ENCODE measurements at places on chromosomes 3 and 15.
A peak's percentile ranks its signal among the peaks of the same experiment; 100 is the strongest.

GRCh38 chr3:75913800-75914350 lies 128.5 kb upstream of the ZNF717 start:
- no peak for DNase-seq

- no peak for DNase-seq
Measured at GRCh38 chr15:93209690-93210445, 120.9 kb upstream of the RGMA start.

DNA sequence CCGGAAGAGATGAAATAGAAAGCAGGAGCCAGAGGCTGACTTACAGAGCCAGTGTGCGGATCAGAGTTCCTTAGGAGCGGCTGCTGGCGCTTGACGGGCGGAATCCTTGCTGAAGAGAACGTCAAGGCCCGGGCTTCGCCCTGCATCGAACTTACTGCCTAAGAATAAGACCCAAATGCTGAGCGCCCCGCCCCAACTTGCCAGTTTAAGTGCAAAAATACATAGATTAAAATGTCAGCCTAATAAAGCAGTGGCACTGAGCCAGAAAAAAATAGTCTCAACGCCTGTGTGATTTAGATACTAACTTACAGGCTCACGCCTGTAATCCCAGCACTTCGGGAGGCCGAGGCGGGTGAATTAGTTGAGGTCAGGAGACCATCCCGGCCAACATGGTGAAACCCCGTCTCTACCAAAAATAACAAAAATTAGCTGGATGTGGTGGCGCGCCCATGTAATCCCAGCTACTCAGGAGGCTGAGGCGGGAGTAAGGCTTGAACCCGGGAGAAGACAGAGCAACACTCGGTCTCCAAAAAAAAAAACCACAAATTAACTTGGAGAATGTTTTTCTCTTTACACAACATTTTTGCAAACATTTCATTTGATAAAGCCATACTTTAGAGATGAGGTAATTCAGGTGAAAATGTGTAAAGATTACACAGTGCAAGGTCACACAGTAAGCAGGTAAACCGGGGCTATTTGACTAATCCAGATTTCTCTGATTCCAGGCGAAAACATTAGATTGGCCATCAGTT lies 1.2 kb upstream of the UBP1 start:
- no peak for DNase-seq

- DNase-seq, result no peak
Measured at GRCh38 chr15:88100181-88100580, 156.4 kb downstream of the NTRK3 start.

GRCh38 chr3:11774296-11774877 lies 72.3 kb downstream of the TAMM41 start:
- peak; percentile 63 for DNase-seq

- no peak for DNase-seq
Measured at GRCh38 chr3:123716411-123716810, 131.6 kb upstream of the HACD2 start.

DNA sequence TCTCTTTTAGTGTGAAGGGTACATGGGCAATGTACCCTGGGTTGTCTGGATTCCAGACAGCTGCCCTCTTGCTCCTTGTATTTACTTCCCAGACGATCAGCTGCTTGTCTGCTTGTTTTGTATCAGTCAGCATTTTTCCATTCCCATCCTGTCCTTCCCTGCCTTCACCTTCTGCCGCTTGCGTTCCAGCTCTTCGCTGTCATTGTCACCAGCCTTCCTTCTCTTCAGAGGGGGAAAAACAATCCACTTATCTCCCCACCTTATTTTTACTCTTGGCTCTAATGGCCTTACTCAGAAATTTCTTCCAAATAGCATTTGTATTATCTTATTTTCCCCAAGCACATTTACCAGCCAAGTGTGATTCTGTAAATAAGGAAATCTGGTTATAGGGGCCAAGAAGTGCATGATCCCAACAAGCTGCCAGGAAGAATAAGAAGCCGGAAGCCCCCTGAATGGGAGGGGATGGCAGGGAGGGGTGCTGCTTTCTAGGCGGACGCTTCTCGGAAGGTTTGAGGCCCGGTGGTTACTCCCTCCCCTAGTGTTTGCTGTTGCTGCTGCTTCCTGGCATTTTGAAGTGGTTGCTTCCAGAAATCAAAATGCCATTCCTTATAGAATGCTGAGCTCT lies 497.6 kb downstream of the NTRK3 start:
- DNase-seq, result no peak

GRCh38 chr3:142507241-142507640 lies 59.4 kb upstream of the XRN1 start:
- DNase-seq, result no peak

DNA sequence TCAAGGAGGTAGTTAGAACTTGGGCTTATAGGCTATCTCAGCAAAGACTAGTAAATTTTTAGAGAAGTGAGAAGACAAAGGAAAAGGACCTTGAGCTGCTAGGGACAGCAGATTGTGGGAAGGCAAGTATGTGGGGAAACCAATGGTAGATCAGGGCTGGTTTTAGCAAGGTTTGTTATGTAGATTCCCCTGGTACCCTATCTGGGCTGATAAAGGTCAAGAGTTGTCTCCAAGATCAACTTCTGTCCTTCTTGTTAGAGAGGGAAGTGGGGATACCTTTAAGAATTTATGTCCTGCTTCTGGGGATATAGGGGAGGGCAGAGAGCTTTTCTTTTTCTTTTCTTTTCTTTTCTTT lies 28.9 kb downstream of the KAT2B start:
- no peak for DNase-seq

GRCh38 chr15:51172193-51172592 lies 77.5 kb upstream of the TNFAIP8L3 start:
- peak; percentile 15 for DNase-seq

DNA sequence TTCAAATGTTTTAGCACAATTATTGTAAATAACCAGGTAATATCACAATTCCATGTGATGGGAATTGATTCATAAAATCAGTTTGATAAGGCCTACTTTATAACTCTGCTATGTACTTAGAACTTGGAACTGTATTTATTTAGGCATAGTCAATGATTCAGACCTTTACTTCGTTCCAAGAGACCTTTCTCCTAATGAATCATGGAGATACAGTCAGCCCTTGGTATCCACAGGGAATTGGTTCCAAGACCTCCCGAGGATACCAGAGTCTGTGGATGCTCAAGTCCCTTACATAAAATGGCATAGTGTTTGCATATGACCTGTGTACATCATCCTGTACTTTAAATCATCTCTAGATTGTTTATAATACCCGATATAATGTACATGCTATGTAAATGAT lies 60.8 kb upstream of the UMPS start:
- DNase-seq, result peak; percentile 71

GRCh38 chr15:31500766-31501449 lies 174.3 kb downstream of the KLF13 start:
- DNase-seq, result no peak

GRCh38 chr3:22239011-22239410 lies 488.0 kb upstream of the ZNF385D start:
- DNase-seq, result no peak

DNA sequence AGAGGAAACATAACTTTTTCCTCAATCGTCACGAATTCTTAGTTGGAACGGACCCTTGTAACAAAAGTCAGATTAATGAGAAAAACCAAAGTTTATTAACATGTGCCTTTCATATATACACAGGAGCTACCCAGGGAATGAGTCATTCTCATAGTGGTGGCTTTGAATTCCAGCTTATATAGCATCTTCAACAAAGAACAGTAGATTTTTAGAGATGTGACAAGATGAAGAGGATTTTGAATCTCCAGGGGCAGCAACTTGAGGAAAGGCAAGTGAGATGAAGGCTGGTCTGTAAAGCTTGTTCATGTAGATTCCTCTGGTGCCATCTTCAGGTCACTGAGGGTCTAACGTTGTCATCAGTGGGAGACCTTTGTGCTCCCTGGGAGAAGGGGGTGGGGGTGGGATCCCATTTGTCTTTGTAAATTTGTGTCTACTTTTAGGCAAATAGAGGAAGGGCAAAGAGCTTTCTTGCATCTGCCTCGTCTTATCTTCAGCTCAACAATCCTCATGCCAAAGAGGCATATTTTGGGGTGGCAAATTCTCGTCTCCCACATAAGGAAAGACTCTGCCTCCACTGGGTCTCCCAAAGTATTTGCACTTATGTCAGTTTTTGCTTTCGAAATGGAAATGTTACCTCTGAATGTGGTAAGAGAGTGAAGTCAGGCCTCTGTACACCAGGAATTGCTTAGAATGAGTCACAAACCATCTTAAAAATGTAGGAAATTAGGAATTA lies 29.5 kb downstream of the CLEC3B start:
- peak; percentile 84 for DNase-seq

DNA sequence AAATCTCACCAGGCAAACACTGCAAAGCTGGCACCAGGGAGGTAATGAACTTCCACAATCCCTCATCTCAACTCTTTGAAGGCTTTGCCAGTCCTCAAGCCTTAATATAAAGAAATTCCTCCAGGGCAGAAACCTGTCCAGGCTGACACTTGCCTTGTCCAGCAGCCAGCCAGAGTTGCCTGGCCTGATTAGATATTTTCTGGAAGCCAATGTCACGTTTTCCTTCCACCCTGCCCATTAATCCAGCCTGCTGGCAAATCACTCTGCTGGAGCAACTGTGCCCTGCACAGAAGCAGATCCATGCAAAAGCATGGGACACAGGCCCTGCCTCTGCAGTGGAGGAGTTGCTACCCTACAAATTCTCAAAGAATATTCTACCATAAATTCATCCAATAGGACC lies 56.5 kb downstream of the HEG1 start:
- no peak for DNase-seq

GRCh38 chr3:48014358-48014757 lies 1.9 kb downstream of the MAP4 start:
- DNase-seq, result no peak

DNA sequence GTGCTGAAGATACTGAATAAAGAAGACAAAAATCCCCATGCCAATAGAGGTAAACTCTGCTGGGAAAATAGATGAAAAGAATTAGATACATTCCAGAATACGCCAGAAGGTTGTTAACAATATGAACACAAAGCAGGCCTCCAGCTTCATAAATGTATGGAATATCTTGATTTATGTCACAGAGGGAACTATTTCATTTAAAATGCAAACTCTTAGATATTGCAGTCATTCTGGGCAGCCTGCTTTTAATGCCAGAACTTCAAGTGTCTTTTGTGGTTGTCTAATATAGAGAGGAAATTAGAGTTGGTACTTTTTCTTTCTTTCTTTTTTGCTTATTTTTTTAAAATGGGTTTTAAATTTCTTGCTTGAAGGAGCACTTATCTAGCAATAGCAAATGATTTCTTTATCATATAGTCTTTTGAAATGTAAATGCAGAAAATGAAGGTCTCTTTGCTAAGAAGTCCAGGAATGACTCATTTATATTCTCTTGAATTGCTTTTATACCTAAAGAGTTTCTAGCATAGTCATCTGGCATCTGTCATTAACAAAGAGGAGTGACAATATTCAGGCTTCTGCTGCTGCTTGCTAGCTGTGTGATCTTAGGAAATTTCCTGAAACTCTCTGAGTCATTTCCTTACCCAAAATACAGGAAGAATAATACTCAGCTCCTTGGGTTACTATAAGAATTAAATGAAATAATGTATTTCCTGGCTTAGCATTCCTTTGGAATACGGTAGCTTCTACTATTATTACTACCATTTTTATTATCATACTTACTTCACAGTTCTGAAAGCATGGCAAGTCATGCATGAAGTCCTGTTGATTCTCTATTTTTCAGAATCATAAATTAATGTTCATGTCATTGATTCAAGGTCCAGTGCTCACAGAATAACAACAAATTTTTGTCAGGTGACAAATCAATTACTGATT lies 527.6 kb downstream of the DIPK2A start:
- no peak for DNase-seq

- DNase-seq, result no peak
Measured at GRCh38 chr3:136110481-136110880, 85.7 kb downstream of the MSL2 start.

- no peak for DNase-seq
Measured at GRCh38 chr15:32747921-32748342, 30.1 kb downstream of the GREM1 start.

DNA sequence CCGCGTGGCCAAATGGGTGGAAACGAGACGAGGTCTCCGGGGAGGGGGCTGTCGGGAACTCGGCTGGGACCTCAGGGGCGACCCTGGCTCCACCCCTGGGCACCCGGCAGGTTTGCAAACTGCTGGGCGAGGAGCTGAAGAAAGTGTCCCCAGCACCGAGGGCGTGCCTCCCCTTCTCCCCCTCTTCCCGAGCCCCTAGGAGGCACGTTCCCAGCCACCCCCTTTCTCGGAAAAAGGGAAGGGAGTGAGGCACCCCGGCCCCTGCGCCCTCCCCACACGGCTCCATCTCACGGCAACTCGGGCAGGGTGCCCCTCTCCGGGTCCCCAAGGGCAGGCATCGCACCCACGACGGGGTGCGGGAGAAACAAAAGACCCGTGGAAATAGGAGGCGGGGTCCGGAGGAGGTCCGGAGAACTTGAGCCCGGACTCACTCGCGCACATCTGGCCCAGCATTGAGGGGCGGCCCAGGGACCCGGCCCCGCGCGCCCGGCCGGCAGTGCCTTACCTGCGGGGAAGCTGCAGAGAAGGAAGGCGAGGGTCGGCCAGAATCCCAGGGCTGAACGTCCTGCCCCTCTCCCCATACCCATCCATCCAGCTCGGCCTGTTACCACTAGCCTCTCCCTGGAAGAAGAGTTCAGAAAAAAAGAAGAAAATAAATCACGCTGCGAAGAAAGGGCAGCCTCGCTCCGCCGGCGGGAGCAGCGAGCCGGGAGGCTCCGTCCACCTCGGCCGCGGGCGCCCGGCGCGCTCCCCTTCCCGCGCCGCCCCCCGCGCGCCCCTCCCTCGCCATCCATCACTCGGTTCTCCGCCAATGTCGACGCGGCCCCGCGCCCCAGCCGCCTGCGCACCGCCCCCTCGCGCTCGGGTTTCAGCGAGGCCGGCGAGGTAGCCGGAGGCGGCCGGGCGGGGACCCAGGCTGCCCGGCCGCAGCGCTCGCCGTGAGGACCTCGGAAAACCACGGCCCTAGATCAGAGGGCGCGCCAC lies 16.3 kb downstream of the RGMA start:
- DNase-seq, result peak; percentile 33

DNA sequence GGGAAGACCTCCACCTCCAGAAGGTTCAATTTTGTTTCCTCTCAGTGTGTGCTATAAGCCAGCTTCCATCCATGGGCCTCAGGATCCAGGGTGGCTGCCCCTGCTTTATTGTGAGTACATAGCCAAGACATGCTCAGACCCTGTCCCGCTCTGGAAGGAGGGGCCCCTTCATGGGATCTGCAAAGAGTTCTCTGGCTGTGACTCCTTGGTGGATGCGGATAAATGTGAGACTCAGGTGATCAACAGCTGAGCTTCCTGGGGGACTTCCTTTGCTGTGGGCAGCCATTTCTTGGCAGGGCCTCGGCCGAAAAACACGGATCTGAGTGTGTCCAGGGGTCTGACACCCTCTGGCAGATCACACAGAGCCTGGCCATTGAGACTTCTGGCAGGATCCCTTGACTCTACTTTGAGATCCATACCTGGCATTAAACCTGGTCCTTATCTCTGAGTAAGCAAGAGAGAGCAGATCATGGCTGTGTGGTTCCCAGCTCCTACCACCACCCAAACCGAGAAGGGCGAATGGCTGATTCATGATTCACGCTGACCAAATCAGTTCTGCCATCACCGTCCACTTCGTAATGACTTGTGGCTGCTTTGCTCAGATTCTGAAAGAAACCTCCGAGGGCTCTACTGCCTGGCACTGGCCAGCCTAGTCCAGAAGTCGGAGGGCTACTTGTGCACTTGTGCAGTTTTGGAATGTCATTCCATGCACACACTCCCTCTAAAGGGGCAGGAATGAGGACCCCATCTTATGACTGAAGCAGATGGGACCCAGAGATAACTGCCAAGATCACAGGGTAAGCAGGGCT lies 68.1 kb downstream of the SENP2 start:
- DNase-seq, result no peak

GRCh38 chr3:75327453-75327852 lies 336.7 kb upstream of the FRG2C start:
- DNase-seq, result no peak
